ENCODE measurements at places on chromosomes 4 and X.

DNA sequence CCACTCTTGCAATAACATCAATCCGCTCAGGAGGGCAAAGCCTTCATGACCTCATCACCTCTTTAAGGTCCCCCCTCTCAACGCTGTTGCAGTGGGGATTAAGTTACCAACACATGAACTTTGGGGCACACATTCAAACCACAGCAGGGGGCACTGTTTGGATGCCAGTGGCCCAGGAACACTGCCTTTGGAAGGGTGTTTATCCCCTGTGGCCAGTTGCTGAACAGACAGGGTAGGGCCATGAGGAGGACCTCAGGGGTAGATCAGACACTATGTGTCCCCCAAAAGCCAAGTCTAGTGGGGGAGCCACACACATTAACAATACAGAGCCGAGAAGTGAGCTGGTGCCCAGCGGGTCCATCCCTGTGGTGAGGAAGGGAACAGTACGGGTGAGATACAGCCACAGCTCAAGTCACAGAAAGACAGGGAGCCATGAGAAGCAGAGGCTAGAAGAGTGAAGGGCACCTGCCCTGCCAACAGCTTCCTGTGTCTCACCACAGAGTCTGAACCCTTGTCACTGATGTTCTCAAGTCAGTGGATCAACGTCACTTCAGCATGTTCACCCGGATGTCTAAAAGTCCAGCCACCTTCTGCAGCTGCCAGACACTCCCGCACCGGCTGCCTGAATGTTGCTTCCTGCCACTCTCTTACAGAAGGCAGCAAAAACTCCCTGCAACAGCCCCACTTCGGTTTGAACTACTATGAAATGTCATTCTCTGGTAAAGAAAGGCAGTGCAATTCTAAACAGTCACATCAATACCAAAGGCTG lies 19.9 kb upstream of the MXD4 start:
- no peak for DNase-seq

- no peak for DNase-seq
Measured at GRCh38 chr4:26992657-26993361, 132.2 kb downstream of the STIM2 start.

DNA sequence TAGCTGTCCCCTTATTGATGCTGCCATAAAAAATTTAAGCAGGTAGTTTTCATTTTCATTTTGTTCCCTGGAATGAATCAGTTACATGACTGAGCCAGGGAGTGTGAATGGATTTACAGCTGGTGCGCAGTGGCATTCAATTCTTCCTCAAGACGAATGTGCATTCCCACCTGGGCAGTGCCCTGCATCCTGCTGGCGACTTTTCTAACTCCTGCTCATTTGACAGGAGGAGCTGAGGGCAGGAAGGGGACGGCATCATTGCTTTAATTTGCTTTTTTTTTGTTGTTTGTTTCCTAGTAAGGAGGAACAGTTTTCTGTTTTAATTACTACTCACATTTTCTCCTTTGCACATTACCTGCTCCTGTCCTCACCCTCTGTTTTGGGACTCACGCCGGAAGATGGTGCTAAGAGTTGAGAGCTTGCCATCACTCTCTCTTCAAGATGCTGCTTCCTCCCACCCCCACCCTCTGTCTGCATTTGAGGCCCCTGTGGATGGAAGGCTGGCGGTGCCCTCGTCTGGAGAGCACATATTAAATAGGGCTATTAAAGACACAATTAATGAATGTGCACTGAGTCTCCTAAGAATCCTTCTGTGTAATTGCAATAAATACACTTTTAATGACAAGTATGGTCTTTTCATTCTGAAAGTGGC lies 35.8 kb downstream of the PSAPL1 start:
- DNase-seq: peak; percentile 39

GRCh38 chr4:154376486-154376885 lies 115.1 kb downstream of the DCHS2 start:
- DNase-seq: no peak

DNA sequence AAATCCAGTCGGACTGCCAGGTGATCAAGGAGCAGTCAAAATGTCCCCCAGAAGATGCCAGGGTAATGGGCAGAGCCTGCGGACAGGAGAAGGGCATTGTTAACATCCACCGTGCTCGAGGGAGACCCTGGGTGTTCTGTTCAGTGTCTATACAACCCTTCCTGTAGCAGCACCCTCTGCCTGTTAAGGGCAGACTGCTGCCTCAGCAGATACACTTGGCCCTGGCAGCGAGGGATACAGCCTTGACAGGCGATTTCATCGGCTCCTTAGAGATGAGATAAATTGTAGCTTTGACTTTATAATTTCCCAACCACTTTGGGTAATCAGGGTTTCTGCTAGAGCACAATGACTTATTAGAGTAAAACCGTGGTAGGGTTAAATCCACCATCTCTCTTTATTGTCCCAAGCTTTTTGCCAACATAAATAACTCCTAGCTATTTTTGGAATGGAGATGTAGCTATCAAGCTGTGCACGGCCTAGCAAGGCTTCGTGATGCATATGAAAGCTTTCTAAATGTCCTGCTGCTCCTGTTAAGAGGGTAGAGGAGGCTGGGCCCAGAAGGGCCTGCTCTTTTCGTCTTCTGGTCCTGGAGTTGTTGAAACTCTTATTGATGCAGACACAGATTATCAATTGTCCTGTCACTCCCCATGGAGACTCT lies 195.9 kb downstream of the CPEB2 start:
- DNase-seq: no peak

DNA sequence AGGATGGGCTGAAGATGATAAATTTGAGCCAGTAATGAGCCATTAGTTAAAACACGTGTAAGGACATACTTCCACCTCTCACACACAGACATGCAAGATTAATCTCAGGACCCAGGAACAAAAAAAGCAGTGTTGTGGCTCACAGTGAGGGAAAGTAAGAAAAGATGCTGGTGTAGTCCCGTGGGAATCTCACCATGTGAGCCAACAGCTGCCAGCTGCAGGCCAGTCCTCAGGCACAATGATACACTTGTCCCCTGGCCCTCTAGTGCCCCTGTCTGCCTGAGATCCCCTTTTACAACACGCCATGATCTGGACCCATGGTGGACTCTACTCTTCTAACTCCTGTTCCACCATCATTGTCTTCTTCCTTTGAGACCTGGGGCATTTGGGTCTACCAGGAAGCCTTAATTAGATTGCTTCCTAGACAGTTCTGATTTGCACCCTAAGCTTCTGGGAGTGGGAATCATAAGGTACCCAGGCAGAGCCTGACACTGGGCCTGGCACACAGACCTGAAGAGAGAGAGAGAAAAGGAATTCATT lies 194.7 kb downstream of the STIM2 start:
- no peak for DNase-seq
